ENCODE measurements at places on chromosomes 5 and 9.

GRCh38 chr5:82365744-82366228, 87.6 kb upstream of the RPS23 start:
- DNase-seq, result peak; percentile 19

DNA sequence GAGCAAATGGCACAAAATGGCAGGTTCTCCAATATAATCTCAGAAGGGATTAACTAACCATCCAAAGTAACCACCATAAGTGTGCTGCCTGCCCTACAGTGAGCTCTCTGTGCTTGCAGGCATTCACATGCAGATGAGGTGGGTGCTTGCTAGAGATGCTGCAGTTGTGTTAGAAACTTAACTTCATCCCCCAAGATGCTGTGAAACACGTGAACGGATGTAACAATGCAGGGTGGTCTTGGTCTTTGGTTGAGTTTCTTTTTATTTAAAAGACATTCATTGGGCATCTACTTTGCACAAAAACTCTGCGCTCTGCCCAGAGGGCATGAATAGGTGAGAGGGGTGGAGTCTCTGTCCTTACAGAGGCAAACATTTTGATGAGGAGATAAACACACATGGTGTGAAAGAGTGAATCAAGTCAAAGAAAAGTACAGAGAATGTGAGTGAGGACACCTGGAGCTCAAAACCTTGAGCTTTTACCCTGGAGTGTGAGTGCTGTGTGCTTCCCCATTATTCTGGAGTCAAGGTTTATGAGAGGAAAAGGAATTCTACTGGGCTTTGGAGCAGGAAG, 143.9 kb upstream of the DAP start:
- no peak for DNase-seq

GRCh38 chr5:131627207-131627865, 7.7 kb downstream of the RAPGEF6 start:
- DNase-seq, result no peak

GRCh38 chr5:107576736-107577393, 93.9 kb downstream of the EFNA5 start:
- DNase-seq, result no peak

GRCh38 chr9:131640438-131641137, 95.3 kb downstream of the PRRT1B start:
- no peak for DNase-seq

GRCh38 chr9:86389628-86390027, 35.4 kb upstream of the TUT7 start:
- DNase-seq, result no peak

DNA sequence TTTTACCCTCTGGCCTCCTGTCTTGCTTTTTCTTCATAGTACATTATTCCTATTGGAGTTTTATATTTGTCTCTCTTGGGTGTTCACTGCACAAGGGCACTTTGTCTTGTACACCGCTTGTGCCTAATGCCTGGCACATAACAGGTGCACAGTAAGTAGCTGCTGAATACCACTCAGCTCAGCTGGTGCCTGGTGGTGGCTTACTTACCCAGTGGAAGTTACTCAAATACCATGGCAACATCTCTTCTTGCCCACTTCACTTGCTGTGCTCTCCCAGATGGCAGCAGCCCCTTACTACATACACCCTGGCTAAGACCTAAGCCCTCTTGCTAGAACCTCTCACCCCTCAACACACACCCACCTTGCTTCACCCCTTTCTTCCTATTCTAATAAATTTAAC, 11.3 kb upstream of the SKP1 start:
- DNase-seq, result no peak

DNA sequence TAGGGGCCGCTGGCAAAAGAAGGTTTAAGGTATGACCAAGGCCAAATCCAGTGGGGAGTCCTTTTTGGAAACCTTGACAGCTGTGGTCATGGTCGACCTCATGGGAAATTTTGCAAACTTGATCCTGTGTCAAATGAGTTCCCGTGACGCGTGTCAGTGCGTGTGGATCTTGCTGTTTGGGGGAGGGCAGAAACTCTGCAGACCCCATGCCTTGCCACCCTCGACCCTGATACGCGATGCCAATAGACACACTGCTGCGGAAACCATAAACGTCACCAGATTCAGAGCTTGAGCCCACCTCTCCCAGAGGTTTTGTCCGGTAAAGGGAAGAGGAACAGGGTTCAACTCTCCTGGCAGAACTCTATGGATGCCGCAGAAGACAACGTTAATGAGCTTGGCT, 104.7 kb downstream of the ADAMTS2 start:
- no peak for DNase-seq

DNA sequence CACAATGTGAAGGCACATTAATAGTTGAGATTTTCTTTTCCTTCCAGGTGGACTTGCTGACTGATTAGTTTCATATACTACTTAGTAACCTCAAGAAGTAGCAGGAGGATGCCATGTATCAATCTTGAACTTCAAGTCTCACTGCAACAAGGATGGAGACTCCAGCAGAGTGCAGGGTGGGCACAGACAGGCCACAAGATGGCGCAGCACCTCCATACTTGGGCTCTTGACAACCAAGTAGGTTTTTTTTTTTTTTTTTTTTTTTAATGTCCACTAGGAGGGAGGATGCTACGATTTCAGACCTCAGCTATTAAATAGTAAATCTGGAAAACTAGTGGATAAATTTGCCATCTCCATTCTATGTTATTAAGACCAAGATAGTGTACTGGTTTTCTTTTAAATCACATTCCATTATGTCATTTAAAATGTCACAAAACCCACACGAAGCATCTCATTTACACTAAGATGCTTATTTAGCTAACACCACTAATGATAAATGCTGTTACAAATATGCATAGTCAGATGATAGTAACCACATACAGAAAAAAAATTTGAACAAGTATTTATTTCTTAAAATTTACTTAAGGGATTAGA, 58.6 kb downstream of the IL6ST start:
- peak; percentile 74 for DNase-seq

DNA sequence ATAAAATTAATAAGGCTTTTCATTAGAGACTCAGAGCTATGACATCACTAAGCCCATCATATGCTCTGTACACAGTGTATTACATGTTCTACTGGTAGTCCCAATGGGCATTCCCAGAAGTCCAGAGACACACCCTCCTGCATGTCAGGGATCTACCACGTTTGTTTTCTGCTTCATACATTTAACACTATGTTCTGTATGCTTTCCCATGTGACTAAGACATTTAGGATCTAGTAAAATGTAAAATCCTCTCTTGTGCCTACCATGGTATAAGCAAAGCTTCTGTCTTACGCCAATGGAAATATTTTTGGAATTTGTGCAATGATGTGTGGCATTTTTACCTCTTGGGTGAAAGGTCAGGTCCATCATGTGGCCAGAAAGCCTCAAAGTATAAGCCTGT, 192.4 kb downstream of the ADAMTSL1 start:
- no peak for DNase-seq
